Calu3 (cell line): ENCODE measurements at places on chromosomes 11 and 22. TPM values are rescaled to one million over a fixed set of nuclear protein-coding genes. Genes with fewer than 3 reads are reported as not detected.
A peak's percentile ranks its signal among the peaks of the same experiment; 100 is the strongest.

Gene C11orf16
- total RNA-seq = not detected in 2 replicates

Gene CCDC81
- total RNA-seq = 0.33 TPM in 1 of 2 replicates, not detected in the other

Gene CRYBB2
- total RNA-seq = 0.42 TPM in 1 of 2 replicates, not detected in the other

Gene CRYBB3
- total RNA-seq = 1.4 and 1.8 TPM in 2 replicates

Gene GCAT
- total RNA-seq = 22.7 and 29.9 TPM in 2 replicates

Gene MORC2
- 37.0 and 38.8 TPM in 2 replicates for total RNA-seq

DNA sequence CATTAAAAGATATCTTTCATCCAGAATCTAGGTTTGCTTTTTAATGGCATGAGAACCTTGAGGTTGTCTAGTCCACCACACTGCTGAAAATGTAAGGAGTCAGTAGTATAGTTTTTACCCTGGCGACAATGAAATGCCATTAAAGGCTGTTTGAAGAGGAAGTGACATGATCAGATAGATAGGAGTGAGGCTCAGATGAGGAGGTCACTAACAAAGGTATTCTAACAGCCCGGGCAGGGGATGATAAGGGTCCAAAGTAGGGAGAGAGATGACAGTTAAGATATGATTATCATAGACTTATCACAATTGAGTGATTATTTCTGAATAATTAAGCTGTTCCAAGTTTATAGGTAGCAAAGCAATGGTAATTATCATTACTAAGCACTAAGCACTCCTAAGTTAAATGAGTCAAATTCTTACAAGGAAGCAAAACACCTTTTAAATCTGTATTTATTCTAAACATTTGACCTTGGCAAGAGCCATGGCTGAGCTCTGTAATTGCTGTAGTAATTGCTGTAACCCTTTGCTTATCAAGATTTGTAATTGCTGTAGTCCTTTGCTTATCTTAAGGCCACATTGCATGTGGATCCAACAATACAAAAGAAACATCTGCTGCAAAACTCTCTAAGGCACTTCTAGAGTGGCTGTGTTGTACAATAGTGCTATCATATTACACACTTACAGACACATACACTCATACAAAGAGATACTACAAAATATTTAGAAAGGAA lies 92.6 kb downstream of the ENTHD1 start:
- no peak overlapping the region for H3K4me3 ChIP-seq
- peaks cover 100% of the 10 kb centered on the region for H3K27me3 ChIP-seq
- no peaks in the 10 kb centered on the region for H3K36me3 ChIP-seq
- no peak overlapping the region for H3K27ac ChIP-seq
- no peak for DNase-seq
- H3K4me1 ChIP-seq = no peaks in the 10 kb centered on the region

- H3K27ac ChIP-seq = no peak overlapping the region
- no peak for DNase-seq
- peaks cover 14% of the 10 kb centered on the region for H3K4me1 ChIP-seq
- peaks cover 15% of the 10 kb centered on the region for H3K27me3 ChIP-seq
These were observed 56.1 kb upstream of the CDON start for GRCh38 chr11:126118806-126119205.

- H3K27ac ChIP-seq = no peak overlapping the region
- no peak overlapping the region for H3K4me3 ChIP-seq
- no peaks in the 10 kb centered on the region for H3K4me1 ChIP-seq
- DNase-seq = no peak
- H3K36me3 ChIP-seq = no peaks in the 10 kb centered on the region
These were observed 15.1 kb downstream of the MCHR1 start for GRCh38 chr22:40694411-40694810.

GRCh38 chr11:132451942-132452601 lies 1080.2 kb downstream of the OPCML start:
- H3K4me3 ChIP-seq = no peak overlapping the region
- H3K4me1 ChIP-seq = no peaks in the 10 kb centered on the region
- no peaks in the 10 kb centered on the region for H3K27me3 ChIP-seq
- DNase-seq = no peak

DNA sequence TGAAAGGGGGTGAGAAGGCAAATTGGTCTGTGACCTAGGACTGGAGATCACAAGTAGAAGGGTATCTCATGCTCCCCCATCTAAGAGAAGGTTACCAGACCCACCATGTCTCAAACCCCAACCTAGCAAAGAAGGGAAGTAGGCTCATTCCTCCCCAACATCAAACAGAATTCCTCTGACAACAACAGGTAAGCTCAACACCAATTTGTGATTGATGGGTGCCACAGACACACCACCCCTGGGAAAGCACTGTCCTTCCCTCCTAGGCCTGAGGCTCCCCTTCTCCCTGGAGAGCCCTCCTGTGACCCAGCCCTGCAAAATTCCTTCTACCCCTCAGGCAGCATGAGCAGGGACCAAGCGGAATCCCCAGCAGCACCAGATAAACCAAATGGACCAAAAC lies 154.3 kb downstream of the BUD13 start:
- H3K36me3 ChIP-seq = no peaks in the 10 kb centered on the region
- peaks cover 35% of the 10 kb centered on the region for H3K27me3 ChIP-seq
- DNase-seq = no peak
- H3K27ac ChIP-seq = no peak overlapping the region
- no peak overlapping the region for H3K4me3 ChIP-seq

GRCh38 chr22:41522813-41523212 lies 21.5 kb downstream of the POLR3H start:
- peaks cover 81% of the 10 kb centered on the region for H3K36me3 ChIP-seq
- no peaks in the 10 kb centered on the region for H3K4me1 ChIP-seq
- peak overlapping the region; percentile 65 for H3K27ac ChIP-seq
- no peak overlapping the region for H3K4me3 ChIP-seq
- no peak for DNase-seq

GRCh38 chr11:65617990-65618751 lies 2.6 kb downstream of the PCNX3 start:
- H3K27me3 ChIP-seq = no peaks in the 10 kb centered on the region
- H3K36me3 ChIP-seq = peaks cover 80% of the 10 kb centered on the region
- H3K4me3 ChIP-seq = no peak overlapping the region
- H3K27ac ChIP-seq = no peak overlapping the region
- DNase-seq = no peak
- peaks cover 9% of the 10 kb centered on the region for H3K4me1 ChIP-seq

GRCh38 chr11:13717331-13717730 lies 48.9 kb downstream of the FAR1 start:
- no peak overlapping the region for H3K27ac ChIP-seq
- peaks cover 22% of the 10 kb centered on the region for H3K36me3 ChIP-seq
- DNase-seq = no peak
- H3K4me3 ChIP-seq = no peak overlapping the region
- no peaks in the 10 kb centered on the region for H3K27me3 ChIP-seq

DNA sequence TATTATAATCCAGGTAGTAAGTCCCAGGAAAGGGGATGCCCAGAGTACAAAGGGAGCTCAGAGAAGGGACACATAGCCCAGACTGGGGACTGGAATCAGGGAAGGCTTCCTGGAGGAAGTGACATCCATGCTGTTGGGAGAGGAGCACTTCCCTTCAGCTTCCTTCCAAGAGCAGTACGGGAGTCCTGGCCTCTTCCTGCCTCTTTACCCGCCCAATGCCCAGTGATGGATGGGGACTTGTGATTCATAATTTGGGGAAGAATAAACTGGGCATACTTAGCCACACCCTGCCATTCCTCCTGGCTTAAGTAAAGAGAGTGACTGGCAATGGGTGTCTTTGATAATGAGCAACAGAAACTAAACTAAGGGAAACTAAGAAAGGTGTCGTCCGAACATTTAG lies 11.5 kb downstream of the C11orf91 start:
- peak overlapping the region; percentile 92 for H3K27ac ChIP-seq
- H3K36me3 ChIP-seq = peaks cover 64% of the 10 kb centered on the region
- peaks cover 65% of the 10 kb centered on the region for H3K4me1 ChIP-seq
